ENCODE measurements at places on chromosomes 12 and 14.

GRCh38 chr12:106740818-106741217 lies 33.7 kb upstream of the RIC8B start:
- DNase-seq, result no peak

GRCh38 chr12:68673788-68674187 lies 13.0 kb upstream of the NUP107 start:
- no peak for DNase-seq

- DNase-seq, result no peak
Observed at GRCh38 chr12:4648104-4648500, 749 bp downstream of the AKAP3 start.

- DNase-seq, result no peak
Observed at GRCh38 chr14:61927060-61927459, 164.8 kb downstream of the SNAPC1 start.

DNA sequence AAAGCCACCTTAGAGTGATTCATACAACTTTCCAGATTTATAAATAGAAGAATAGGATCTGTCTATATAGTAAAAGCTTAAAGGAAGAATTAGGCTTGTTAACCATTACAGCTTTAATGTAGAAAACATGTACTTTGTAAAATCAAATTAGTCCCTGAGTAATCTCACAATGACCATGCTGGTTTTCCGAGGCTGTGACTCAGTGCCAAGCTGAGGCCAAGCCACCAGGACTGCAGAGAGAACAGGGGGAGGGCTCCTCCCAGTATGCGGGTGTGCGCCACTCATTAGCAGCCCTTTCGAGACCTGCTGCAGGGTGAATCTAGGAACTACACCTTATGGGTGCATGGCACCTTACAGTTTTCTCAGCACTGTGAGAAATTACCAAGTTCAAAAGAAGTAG lies 167.0 kb downstream of the EFCAB11 start:
- no peak for DNase-seq

DNA sequence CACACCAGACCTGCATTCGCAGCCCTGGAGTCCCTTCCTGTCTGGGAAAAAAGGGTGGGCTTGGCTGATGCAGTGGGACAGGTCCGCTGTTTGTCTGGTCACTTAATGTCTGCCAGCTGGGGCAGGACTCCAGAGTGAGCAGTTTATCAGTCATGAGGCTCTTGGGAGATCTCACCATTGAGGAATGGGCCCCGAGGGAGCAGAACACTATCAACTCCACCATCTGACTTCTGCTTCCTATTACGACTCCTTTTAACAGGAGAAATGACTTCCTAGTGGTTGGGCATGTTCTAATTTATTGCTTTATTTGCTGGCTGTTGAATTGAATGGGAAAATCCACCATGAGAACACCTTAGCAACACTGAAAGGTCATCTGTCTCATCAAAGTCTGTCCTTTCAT lies 182.5 kb upstream of the RASSF8 start:
- DNase-seq, result no peak

DNA sequence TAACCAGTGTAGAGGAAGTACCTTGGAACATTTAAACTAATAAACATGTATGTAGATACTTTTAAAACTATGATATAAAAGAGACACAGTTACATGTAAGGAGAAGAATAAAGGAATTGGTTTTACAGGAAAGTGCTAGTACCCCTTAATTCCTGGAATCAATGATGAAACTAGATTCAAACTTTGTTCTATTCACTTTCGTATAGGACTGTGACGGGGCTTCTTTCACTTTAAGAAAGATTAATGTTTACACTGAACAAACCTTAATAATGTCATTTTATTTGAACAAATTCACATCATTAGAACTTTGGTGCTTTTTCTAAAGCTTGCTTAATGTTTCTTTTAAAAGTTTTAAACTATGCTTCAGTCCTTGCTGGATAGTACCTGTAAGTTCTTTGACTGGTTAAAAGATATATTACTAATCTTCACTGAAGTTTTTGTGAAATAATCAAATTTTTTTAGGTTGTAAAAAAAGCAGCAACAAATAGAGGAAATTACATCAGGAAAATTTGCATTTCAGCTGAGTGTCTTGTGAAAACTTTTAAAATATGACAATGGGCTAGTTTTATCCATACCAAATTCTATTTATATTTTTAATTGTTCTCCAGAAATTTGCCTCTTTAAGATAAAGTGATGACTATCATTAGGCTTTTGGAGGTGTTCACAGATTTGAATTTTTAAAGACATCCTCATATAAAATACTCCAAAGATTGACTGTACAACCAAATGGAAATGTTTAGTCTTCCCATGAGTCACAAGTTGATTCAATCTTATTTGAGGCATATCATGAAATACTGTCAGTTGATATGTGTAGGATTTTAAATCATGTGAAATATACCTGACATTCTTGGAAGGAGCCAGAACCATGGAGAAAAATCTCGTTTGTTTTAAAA lies 36.2 kb downstream of the PAPOLA start:
- no peak for DNase-seq

DNA sequence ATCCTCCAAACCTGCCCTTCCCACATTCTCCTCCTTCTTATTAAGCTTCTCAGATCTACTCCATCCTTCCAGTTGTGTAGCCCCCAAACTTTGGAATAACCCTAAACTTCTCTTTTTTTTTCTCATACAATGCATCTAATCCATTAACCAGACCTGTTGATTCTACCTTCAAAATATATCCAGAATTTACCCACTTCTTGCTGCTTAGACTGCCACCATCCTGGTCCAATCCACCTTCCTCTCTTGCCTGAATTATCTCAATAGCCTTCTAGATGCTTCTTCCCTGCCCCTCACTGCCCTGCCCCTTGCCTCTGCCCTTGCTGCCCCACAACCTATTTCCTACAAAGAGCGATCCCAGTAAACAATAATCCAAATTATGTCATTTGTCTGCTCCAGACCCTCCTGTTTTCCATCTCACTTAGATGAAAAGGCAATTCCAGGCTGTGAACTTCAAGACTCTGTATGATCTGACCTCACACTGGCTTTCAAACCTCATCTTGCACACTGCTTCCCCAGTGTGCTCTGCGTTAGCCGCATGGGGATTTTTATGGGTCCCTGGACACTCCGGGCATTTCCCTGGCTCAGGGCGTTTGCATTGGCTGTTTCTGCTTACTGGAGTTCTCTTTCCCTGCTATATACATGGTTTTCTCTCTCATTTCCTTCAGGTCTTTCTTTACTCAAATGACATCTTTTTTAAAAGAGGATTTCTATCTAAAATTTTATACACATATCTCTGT lies 42.6 kb upstream of the HIF1A start:
- no peak for DNase-seq

Data from GM12892 (cell line).